ENCODE measurements at places on chromosomes 7 and 10.

GRCh38 chr7:100691676-100692577 is 2.1 kb downstream of the GIGYF1 start:
- DNase-seq: no peak

- no peak for DNase-seq
Observed at GRCh38 chr10:24722676-24723385, 856 bp downstream of the ARHGAP21 start.

GRCh38 chr10:63744060-63744941 is 223.1 kb downstream of the REEP3 start:
- DNase-seq: no peak

DNA sequence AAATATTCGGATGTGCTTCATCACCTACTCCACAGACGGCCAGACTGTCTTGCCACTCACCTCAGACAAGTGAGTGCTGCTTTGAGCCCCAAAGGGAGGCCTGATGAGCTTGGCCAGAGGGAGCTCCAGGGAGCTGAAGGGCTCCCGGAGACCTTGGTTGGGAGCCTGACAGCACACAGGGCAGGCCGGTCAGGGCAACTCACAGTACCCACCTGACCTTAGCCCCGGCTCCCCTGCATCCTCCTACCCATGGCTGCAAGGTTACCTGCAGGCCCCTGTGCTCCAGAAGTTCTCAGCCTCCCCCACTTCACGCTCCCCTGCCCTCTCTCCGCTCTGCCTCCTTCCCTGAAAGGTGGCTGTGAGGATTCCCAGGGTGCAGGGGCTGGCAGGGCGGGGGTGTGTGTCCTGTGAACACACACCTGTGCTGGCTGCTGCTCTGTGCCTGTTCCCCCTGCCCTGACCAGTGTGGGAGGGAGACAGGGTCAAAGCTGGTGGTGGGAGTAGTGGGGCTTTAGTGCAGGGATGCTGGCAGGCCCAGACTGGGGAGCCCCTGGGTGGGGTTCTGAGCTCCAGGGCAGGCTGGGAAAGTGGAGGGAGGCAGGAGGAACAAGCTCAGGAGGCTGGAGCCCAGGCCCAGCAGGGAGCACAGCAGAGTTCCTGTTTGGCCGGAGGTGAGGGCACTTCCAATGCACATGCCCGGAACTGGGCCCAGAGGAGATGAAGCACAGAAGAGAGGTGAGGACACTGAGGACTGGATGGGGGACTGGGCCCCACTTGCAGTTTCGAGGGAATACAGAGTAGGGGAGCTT is 7.2 kb downstream of the ANTXRL start:
- no peak for DNase-seq

- DNase-seq: no peak
Observed at GRCh38 chr7:20153999-20154398, 63.2 kb downstream of the MACC1 start.

GRCh38 chr7:82975811-82976468 is 186.7 kb downstream of the PCLO start:
- DNase-seq: no peak

GRCh38 chr7:64625114-64626082 is 40.5 kb upstream of the ZNF107 start:
- DNase-seq: no peak
